Activated CD8-positive, alpha-beta memory T cell treated with anti-CD3 and anti-CD28 coated beads for 48 hours (primary cell): ENCODE measurements at places on chromosomes 12 and 14.

DNA sequence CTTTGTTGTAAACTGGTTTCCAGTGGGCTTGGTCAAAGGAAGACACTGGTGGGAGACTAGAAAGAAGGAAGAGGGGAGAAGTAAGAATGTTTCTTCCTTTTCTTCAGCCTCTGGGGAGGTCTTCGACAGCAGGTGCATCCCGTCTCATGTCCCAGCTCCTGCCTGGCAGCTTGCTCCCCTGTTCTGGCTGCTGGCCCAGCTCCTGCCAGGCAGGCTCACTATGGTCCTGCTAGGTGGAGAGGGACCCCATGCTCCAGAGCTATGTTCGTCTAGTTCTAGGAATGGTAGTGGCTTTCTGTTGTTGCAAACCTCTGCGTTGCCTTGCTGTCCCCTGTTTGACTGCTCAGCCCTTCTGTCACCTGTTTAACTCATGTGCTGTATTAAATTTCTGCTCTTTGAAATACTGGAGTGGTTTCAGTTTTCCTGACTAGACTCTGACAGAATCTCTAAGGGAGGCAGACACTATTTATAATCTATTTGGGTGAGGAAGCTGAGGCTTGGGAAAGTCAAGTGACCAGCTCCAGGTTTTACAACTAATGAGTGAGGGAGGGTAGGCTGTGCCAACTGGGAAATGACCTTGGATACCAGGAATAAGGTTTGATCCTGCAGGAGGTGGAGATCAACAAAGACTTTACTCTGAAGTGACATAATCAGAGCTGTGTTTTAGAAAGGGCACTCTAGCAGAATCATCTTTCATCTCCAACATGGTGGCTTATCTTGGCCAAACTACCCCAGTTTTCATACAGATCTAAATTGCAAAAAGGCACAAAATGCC, 94.7 kb upstream of the DDHD1 start:
- DNase-seq: no peak

DNA sequence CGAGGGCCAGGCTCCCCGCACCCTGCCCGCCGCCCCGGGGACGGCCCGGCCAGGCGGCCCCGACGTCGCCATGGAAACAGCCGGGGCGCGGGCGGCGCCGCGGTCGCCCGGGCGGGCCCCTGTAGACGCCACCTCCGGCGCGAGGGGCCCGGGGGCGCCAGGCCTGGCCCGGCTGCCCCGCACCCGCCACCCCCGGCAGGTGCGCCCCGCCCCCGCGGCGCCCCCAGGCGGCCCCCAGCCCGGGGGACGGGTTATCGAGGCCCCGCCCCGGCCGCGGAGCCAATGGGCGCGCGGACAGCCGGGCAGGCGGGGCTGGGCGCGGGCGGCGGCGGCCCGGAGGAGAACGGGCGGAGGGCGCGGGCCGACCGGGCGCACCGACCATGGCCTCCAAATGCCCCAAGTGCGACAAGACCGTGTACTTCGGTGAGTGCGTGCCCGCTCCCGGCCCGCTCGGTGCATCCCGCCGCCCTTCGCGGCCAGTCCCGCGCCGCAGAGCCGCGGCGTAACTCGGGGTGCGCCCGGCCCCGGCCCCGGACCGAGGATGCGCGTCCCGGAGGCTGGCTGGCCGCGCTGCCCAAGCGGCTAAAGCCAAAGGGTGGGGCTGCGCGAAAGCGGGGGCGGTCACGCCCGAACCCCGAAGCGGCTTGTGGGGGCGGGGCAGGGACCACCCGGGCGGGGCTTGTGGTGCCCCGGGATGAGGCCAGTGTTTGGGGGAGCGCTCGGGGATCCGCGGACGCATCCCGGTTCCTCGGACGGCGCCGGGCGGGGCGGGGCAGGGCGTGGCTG, at the start of gene CRIP2:
CRIP2 (plus strand) TSS at position 339 of the 786 bp plus-strand sequence; CDS start at position 381, 42 bp downstream.
- no peak for DNase-seq

DNA sequence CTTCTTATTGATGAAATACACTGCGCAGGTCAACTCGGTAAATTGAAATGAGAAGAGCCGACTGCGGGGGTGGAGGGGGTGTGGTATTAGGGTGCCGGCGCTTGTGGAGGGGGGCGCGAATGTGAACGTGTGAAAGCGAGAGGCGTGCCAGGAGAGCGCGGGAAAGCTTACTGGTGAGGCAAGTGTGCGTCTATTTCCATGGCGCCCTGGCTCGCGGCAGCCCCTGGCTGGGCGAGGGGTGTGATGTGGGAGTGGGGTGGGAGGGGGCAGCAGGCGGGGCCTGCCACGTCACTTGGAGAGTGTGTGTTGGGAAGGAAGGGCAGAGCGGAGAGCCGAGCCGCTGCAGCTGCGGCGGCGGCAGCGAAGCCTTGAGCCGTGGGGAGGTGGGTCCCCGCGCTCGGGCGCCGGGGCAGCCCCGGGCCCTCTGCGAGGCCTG, 88.8 kb downstream of the GALNT8 start:
- DNase-seq: no peak

GRCh38 chr14:69285661-69286255, 25.8 kb downstream of the GALNT16 start:
- DNase-seq: no peak

DNA sequence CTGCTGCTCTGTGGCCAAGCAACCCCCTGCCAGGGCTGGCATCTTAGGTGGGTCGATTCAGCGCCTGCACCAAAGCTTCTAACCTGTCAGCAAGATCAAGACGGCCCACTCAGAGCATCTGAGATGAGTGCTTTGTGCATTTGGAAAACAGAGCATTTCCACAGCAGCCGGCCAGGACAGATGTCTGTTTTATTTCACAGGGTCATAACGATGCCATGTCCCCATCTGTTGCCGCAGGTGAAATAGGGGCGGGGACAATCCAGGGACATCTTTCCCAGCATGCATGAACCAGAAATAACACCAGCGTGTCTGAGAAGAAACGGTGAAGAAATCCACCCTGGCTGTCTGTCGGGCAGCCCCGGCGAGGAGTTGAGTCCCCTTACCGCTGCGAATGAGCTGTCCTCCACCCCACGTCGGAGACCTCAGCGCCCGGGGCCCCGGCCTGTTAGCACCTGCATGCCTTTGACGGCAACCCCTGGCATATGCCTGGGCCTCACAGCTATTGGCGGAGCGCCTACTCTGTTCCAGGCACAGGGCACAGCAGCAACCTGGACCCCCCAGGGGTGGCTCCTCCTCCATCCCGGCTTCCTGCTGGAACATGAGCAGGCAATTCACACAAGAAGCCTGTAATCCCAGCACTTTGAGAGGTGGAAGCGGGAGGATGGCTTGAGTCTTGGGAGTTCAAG, 30.6 kb upstream of the ULK1 start:
- no peak for DNase-seq

DNA sequence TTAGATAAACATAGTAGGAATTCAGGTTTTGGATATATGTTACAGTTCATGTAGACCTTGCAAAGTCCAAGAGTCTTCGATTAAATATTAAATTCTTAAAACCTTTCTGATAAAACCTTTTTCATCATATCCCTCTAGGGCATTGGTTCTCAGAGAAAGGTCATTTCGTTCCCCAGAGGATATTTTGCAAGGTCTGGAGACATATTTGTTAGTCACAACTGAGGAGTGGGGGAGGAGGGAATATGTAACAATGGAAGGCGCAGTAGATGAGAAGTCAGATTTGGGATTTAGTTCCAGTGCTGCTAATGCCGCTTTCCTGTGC, 5.3 kb downstream of the TMEM253 start:
- no peak for DNase-seq

- no peak for DNase-seq
Measured at GRCh38 chr14:69624136-69624535, 12.7 kb downstream of the SUSD6 start.

DNA sequence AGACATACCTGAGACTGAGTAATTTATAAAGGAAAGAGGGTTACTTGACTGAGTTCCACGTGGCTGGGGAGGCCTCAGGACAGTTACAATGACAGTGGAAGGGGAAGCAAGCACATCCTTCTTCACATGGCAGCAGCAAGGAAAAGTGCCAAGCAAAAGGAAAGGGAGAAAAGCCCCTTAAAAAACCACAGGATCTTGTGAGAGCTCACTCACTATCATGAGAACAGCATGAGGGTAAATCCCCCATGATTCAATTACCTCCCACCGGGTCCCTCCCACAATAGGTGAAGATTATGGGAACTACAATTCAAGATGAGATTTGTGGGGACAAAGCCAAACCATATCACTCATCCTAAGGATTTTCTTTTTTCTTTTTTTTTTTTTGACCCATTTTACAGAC, 177.8 kb upstream of the EEA1 start:
- no peak for DNase-seq

DNA sequence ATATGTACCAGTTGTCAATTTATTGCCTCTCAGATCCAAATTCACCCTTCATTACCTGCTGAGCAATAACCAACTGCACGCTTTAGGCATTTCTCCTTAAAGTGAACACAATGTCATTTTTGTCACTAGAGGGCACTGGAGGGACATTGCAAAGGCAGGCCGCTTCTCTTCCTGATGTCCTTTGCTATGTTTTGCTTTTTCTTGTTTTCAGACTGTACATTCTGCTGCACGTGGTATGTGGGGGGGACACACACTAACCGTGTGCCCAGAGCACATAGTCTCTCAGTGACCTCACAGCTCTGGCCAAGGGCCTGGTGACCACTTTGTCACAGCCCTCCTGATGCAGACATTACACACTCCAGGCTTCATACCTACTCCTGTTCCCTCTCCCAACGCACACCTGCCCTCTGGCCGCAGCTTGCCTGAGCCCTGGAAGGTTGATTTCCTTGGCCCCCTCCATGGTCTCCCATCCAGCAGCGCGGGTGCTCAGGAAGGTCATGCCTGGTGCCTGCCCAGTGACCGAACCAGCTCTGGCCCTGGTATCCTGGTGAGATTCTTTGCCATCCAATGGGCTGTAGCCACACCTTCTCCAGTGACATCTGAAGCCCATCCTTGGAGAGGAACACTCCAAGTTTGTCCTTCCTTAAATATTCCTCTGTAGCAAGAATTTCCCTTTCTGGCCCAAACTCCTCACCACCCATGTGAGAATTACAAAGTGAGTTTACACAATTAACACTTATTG, 39.9 kb downstream of the MYO1H start:
- DNase-seq: no peak

- no peak for DNase-seq
Measured at GRCh38 chr14:84421621-84422020, 1108.3 kb upstream of the FLRT2 start.

GRCh38 chr12:105225505-105226015, 10.4 kb downstream of the APPL2 start:
- DNase-seq: no peak

DNA sequence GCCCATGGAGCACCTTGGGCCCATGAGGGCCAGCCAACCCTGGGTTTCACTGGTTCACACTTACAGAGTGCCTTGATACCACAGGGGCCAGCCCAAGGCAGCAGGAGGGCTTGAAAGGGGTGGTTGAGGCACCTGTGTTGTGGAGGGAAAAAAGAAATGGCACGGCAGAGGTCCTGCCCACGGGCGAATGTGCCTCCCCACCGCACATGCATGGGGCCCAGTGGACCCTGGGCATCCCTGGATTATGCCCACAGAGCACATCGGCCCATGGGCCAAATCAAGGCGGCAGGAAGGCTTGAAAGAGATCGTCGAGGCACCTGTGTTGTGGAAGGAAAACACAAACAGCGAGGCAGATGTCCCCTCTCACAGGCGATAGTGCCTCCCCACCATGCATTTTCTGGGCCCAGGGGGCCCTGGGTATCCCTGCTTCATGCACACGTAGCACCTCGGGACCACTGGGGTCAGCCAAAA, 378.1 kb downstream of the ALG10 start:
- no peak for DNase-seq

- no peak for DNase-seq
Measured at GRCh38 chr14:34749408-34749807, 35.0 kb upstream of the CFL2 start.

GRCh38 chr12:117309276-117309925, 52.0 kb downstream of the NOS1 start:
- no peak for DNase-seq
